GM23338 (cell line): ENCODE measurements at places on chromosomes 2 and 18.

DNA sequence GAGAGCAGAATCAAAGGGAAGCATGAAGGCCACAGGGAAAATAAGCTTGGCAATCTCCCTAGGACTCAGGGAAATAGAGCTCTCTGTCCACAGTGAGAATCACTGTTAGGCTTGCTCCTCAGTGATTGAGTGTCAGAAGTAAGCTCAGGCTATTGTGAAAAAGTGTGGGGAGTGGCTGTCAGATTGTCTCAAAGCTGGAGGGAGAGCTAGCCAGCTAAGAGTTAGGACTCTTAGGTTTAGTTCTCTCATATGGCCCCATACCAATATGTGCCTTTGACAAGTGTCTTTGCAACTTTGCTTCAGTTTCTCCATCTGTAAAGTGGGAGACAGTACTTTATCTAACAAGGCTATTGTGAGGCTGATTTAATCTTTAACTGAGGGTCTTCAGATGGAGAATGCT lies 17.2 kb downstream of the EIF4E2 start:
- no peak for DNase-seq

GRCh38 chr2:1648241-1649102 lies 95.8 kb downstream of the PXDN start:
- DNase-seq: no peak

- peak; percentile 49 for DNase-seq
Observed at GRCh38 chr2:184611361-184612085, 13.2 kb downstream of the ZNF804A start.

DNA sequence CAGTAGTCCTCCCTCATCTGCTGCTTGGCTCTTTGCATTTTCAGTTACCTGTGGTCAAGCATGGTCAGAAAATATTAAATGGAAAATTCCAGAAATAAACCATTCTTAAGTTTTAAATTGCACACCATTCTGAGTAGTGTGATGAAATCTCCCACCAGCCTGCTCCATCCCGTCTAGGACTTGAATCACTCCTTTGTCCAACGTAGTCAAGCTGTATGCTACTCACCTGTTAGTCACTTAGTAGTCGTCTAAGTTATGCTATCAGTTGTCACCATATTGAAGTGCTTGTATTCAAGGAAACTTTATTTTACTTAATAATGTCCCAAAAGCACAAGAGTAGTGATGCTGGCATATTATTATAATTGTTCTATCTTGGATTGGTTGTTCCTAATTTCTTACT lies 172.5 kb downstream of the FIGN start:
- DNase-seq: no peak

DNA sequence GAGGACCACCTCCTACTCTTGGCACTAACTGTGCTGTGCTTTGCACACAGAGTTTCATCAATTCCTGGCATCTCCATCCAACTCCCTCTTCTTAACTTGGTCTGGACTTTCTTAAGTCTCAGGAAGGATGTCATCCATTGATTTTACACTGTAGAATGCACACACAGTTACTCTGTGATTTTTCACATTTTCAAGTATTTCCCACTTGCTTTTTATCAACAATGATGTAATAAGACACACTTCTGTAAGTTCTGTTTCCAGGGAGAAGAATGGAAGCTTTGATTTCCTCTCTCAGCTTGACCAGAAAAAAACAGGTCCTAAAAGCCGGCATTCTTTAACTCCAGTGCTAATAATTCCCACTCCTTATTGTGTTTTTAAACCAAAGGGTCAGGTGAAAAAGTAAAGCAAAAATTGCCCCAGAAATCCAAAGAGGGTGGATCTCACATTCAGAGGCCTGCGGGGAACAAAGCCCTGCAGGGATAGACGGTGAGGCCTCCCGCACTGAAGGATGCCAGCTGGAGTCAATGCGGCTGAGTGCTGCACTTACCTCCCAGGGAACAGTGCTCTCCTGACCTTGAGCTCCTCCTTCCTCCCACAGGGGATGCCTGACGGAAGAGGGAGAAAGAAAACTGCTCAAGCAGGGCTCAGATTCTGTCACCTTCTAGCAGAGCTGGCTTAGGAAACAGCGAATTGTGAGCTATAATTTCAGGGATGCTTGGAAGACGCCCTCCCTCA lies 83.1 kb downstream of the PDCL3 start:
- no peak for DNase-seq

- no peak for DNase-seq
Observed at GRCh38 chr2:104321796-104322349, 532.0 kb upstream of the POU3F3 start.

GRCh38 chr2:237662671-237663093 lies 35.3 kb downstream of the LRRFIP1 start:
- peak; percentile 96 for DNase-seq

- no peak for DNase-seq
Observed at GRCh38 chr2:11411244-11411643, 54.7 kb downstream of the E2F6 start.

DNA sequence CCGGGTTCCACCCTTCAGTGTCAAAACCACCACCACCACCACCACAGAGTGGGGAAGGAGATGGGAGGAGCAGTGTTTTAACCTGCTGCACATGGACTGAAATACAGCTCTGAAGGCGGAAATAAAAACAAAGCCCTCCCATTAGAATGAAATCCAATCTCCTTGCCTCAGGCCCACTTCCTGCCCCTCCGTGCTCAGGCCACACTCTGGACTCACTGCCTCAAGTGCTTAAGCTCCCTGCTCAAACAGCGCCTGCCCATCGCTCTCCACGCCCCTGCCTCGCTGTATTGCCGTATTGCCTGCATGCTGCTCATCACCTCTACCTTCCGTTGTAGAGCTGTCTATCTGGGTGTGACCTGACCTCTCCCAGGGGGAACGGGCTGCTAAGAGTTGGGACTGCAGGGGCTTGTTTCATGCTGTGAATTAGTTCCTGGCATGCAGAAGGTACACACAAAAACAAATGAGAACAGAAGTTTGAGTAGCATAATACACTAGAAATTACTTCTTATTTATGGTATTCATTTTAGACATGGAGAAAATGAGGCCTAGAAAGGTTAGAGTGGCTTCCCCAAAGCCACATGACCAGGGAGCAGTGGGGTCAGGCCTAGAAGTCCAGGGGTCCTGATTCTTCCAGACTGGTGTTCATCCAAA lies 31.6 kb upstream of the NEB start:
- peak; percentile 27 for DNase-seq

GRCh38 chr2:228653884-228654283 lies 472.4 kb upstream of the SPHKAP start:
- DNase-seq: no peak

DNA sequence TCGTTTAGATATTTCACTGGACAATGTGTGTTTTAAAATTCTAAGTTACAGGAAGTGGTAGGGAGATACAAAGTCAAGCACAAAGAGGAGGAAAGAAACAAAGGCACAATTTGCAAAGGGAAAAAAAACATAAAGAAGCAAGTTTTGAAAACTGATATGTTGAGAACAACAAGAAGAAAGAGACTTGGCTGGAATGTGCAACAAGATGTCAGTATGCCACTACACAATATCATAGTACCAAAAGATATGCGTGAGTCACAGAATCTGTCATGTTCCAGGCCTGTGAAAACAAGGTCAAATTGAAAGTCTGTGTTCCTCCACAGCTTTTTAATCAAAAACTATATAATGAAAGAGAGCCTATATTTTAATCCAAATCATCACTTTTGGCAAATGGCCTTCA lies 12.0 kb downstream of the EXOC6B start:
- no peak for DNase-seq

DNA sequence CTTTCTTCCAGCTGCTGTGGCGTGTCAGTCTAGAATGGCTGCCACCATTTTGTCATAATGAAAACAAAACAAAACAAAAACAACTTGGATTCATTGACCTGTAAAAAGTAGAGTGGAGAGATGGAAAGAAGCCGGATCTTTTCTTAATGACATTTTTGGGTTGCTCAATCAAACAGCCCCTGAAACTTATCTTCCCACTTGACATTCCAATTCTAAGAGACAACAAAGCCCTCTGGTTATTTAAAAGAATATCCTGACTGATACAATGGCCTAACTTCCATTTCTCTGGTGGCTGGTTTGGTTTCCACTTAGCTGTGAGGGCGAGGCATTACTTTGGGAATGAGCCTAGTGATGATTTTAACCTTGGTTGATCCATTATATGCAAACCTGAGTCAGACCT lies 123.7 kb downstream of the AQP4 start:
- DNase-seq: no peak

GRCh38 chr18:376311-376710 lies 108.5 kb upstream of the THOC1 start:
- DNase-seq: no peak

- no peak for DNase-seq
Observed at GRCh38 chr2:240663546-240664190, 19.0 kb downstream of the AQP12B start.

DNA sequence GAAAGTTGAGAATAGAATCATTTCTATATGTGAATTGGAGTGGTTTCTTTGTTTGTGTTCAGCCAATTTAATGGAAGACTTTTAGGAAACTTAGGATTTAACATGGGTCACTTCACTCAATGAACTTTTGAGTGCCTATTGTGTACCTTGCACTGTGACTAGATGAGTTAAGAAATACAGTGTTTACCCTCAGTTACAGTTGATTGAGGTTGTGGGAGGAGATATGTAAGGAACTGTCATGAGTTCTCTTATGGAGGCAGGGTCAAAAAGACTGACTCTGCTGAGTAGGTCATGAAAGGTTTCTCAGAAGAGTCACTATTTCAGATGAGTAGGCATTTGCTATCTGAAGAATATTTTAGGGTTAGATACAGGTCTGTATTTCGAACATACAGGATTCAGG lies 98.6 kb downstream of the RAB3GAP1 start:
- DNase-seq: no peak

GRCh38 chr2:143988082-143988481 lies 531.8 kb downstream of the ZEB2 start:
- no peak for DNase-seq

- DNase-seq: no peak
Observed at GRCh38 chr18:60113396-60113795, 213.6 kb downstream of the PMAIP1 start.

- no peak for DNase-seq
Observed at GRCh38 chr2:126714191-126714965, 58.4 kb downstream of the GYPC start.

DNA sequence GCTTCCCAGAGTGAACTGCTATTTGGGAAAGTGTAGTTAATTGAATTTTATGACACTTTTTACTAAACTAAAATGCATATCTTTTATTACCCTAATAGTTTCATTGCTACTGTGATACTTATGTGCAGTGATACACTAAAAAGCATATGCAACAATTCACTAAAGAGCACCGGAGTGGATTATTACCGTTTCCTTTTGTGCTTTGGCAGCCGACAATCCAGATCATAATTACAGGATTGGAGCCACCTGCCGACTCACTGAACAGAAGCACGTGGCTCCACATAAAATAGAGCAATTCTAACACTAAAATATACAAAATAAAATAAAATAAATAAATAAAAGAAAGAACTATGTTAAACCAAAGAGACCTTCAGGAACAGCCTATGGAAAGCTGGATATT lies 583.4 kb downstream of the NRXN1 start:
- DNase-seq: no peak

GRCh38 chr2:150060341-150060740 lies 427.1 kb downstream of the RND3 start:
- peak; percentile 68 for DNase-seq

DNA sequence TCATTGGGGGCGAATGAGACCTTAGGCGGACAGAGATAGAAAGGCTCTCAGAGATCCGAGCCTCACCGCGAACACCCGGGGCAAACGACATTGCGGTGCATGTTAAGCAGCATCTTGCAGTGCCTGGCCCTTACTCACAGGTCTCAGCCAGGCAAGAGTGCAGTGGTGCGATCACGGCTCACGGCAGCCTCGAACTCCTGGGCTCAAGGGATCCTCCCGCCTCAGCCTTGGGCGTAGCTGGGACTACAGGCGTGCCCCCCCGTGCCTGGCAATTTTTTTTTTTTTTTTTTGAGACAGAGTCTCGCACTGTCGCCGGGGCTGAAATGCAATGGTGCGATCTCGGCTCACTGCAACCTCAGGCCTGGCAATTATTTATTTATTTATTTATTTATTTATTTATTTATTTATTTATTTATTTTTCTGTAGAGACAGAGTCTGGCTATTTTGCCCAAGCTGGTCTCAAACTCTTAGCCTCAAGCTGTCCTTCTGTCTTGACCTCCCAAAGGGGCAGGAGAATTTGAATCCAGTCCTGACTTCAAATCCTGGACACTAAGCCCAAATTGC lies 1.3 kb downstream of the LAMA3 start:
- DNase-seq: peak; percentile 53

DNA sequence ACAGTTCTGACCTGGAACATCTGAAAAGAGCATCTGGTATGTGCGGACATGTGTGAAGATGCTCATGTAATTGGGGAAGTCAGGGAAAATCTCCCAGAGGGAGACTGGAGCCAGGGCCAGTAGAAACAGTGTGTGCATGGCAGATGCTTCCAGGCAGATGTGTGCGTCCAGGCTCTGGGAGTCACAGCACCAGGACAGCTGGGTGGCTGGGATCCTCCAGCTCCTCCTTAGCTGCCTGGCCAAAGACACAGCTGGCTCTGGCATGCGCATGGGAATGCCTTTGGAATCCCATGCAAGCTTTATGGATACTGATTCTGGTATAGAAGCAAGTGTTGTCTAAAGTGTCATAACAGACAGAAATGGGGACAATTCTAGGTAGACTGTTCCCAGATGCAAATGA lies 369.7 kb downstream of the INSIG2 start:
- DNase-seq: no peak

- DNase-seq: peak; percentile 38
Observed at GRCh38 chr2:54559593-54560145, 103.5 kb downstream of the SPTBN1 start.

DNA sequence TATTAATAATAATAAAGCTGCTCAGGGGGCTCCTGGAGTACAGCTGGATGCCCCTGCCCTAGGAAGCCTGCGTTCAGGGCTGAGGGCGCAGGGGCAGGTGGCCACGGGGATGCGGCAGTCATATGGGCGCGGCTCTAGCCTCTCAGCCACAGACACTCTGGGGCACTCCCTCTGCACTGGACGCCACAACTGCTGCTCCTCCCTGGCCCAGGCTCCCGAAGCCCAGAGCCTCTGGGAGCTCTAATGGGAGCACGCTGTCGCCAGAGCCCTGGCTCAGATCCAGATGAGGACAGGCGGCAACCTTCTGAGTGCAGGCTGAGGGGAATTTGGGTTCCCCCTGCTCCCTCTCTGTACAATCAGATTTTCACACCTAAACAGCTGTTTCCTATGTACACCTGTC lies 93.6 kb downstream of the MTCL1 start:
- no peak for DNase-seq

GRCh38 chr2:219045937-219046550 lies 4.7 kb upstream of the CFAP65 start:
- DNase-seq: peak; percentile 81

DNA sequence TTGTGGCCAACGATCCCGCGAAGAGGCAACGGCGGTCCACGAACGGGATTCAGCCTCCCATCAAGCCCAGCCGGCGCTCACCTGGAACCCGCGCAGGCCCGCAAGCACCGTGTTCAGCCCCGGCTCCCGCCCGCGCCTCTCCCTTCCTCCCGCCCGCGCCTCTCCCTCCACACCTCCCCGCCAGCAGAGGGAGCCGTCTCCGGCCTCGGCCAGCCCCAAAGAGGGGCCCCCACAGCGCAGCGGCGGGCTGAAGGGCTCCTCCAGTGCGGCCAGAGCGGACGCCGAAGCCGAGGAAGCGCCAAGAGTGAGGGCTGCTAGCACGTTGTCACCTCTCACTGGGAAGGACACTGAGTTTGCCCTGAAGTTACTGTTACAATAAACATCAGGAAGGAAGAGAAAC lies 55.3 kb upstream of the LAPTM4A start:
- peak; percentile 88 for DNase-seq

GRCh38 chr2:1047485-1047884 lies 96.8 kb downstream of the SNTG2 start:
- peak; percentile 67 for DNase-seq

GRCh38 chr18:6414118-6414722 lies 491 bp downstream of the L3MBTL4 start:
- peak; percentile 71 for DNase-seq

- no peak for DNase-seq
Observed at GRCh38 chr2:110994250-110994961, 126.3 kb upstream of the BCL2L11 start.
